ENCODE measurements at places on chromosomes 5 and 9.

DNA sequence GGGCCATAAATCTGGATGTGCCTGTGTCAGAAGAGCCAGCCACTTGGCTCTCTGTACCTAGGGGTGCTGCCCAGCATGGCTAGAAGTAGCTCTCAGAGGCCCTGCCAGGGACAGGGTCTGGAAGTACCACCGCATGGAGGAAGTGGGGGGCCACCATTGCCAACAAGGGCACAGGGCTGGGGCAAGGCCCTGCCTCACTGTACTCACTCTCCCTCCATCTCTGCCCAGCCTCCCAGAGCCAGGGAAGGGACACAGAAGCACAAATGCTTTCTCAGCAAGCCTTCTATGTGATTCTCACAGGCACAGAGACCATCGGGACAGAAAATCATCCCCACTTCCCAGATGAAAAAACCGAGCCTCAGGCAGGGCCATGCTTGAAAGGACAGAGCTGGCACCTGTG is 138.1 kb downstream of the C5orf15 start:
- DNase-seq, result no peak

- no peak for DNase-seq
These were observed 2.3 kb downstream of the RALGPS1 start for GRCh38 chr9:126916909-126917308.

DNA sequence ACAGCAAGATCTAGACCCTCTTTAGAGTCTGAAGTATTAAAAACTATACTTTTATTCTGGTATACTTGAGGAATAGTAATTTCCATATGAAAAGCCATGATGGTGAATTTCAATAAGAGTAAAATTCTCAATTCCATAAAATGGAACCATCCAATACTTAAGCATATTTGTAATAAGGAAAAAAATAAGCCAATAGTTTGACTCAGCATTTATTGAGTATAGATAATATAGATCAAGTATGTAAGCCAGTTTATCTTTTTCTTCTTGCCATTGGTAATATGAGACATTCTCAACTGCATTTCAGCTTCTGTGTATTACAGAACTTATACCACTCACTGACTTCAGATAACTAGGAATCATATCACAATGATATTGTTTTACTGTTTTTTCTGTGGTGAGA is 361.0 kb downstream of the SLCO4C1 start:
- no peak for DNase-seq

GRCh38 chr5:36733183-36733582 is 126.8 kb downstream of the SLC1A3 start:
- no peak for DNase-seq

GRCh38 chr9:18542837-18543405 is 69.0 kb downstream of the ADAMTSL1 start:
- no peak for DNase-seq

GRCh38 chr5:75507841-75508240 is 3.6 kb downstream of the CERT1 start:
- DNase-seq, result no peak

DNA sequence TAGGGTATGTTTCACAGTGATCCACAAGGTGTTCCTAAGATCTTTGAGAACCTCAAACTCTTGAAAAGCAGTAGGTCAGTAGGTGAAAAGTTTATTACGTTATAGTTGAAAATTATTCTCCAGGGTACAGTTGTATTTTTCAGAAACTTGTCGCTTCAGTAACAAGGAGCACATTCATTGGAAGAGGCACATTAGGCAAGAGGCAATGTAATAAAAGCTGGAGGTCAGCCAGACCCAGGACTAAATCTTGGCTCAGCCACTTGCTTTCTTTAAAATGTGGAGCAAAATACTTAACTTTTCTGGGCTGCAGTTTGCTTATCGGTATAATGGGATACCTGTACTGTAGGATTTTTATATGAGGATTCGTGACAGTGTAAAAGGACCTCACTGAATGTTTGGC is 45.6 kb downstream of the TLE4 start:
- DNase-seq, result no peak

GRCh38 chr9:135006911-135007570 is 80.4 kb upstream of the OLFM1 start:
- no peak for DNase-seq

GRCh38 chr9:19156805-19157204 is 29.5 kb upstream of the PLIN2 start:
- DNase-seq, result no peak

GRCh38 chr9:134373269-134373668 is 47.0 kb downstream of the RXRA start:
- DNase-seq, result no peak

GRCh38 chr9:134590240-134591081 is 51.1 kb upstream of the COL5A1 start:
- DNase-seq, result no peak

GRCh38 chr5:61731946-61732314 is 399.9 kb downstream of the ZSWIM6 start:
- no peak for DNase-seq

GRCh38 chr5:42612750-42613366 is 143.8 kb upstream of the CCDC152 start:
- DNase-seq, result no peak

DNA sequence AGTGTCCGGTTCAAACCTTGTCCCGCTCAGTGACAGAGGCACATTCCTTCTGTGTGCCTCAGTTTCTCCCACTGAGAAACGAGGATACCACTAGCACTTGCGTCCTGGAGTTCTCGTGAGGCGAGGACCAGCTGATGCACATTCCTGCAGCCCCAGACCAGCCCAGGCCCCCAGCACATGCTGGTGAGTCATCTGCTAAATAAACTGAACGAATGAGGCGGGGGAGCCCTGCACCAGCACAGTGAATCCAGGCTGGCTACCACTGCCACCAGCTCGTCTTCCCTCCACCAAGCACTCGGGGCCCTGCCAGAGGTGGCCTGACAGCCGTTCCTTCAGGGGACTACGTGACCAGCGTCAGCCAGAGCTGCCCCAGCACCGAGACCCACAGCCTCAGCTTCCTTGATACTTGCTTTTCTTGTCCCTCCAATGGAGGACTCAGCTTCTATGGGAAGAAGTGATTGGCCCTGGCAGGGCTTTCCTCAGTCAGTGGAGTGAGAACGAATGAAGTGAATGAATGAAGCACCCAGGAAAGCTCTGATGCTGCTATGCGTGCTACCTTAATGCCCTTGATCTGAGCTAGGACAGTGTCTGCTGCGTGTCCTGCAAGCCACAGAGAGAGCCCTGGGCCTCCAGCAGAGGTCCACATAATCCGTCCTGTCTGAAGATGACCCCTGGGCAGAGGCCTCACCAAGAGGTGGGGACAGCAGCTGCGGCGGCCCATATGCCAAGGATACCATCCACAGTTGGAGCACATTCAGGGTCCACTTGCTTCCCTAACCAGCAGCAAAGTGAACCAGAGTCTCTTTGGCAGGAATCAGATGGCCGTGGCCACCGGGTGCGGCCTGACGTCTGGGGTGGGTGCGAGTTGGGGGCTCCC is 13.5 kb upstream of the BARX1 start:
- DNase-seq, result no peak

DNA sequence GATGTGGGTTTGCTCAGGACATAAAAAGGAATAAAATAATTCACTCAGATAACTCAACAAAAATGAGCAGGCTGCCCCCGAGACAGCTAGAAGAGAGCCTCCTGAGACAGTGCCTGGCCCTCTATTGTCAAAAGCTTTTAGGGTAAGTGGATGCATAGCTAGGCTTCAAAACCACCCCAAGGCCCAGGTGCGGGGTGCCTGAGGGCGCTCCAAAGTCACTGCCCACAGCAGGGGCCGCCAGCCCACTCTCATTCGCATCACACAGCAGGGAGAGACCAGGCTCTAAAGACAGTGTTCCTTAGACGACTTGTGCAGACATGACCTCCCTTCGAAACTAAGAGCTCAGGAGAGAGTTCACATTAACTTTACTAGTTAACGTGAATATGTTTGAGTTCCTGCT is 271.5 kb downstream of the FSTL4 start:
- no peak for DNase-seq

DNA sequence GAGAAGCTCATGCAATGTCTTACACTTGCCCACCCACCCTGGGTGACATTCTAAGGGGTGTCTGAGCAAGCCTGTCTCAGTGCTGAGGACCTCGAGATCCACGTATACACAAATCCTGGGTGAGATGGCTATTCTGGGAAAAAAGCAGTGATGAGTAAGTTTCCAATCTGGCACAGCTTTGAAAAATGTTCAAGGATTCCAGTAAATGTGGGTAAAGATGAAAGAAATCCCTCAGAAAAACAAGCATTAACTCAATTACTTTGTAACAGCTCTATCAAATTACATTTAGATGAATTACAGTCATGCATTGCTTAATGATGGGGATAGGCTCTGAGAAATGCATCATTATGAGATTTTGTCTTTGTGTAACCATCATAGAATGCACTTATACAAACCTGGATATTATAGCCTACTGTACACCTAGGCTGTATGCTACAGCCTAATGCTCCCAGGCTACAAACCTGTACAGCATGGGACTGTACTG is 26.9 kb downstream of the GOLM1 start:
- DNase-seq, result no peak

DNA sequence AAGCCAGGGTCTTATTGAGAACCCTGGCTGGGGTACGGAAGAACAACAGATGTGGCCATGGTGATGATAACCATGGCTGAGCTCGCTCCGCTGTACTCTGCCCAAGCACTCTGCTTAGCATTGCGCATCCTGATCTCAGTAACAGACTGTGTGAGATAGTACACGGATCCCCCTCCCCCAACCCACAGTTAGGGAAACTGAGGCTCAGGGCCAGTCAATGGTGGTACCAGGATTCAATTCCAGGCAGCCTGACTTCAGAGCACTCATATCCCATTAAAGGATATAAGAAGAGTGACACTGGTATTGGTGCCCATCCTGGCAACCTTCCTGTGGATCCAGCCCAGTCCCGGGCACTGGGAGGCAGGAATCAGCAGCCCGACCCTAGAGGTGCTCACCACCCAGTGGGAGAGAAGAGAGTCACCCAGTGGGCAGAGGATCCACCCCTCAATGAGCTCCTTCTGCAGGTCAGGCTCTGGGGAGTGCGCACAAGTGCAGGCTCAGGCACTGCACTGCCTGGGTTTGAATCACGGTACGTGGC is 26.5 kb upstream of the KIF12 start:
- DNase-seq, result no peak
